NCI-H526 treated with DMSO at 0.1 percent for 48 hours (cell line): ENCODE measurements at places on chromosomes 3 and 15.

- no peak for DNase-seq
These were observed 48.2 kb downstream of the RASGRF1 start for GRCh38 chr15:79042213-79042928.

DNA sequence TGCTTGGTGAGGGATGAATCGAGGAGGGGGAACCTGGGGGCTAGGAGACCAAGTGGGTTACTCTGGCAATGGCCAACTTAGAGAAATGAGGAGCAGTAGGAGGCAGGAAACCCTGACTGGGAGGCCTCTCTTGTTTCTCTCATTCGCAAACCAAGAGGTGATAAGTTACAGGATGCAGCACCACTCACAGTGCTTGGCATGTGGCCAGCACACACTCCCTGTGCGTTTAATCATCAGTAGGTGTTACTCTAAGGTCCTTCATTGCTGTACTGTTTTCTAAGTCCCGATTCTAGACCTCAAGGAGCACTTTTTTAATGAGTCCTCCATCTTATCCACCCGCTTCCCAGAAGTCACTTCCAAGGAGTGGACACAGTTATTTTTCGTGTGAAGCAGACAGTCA is 314.1 kb upstream of the TRIM42 start:
- DNase-seq, result no peak

GRCh38 chr15:61038387-61038786 is 190.7 kb downstream of the RORA start:
- DNase-seq, result no peak

DNA sequence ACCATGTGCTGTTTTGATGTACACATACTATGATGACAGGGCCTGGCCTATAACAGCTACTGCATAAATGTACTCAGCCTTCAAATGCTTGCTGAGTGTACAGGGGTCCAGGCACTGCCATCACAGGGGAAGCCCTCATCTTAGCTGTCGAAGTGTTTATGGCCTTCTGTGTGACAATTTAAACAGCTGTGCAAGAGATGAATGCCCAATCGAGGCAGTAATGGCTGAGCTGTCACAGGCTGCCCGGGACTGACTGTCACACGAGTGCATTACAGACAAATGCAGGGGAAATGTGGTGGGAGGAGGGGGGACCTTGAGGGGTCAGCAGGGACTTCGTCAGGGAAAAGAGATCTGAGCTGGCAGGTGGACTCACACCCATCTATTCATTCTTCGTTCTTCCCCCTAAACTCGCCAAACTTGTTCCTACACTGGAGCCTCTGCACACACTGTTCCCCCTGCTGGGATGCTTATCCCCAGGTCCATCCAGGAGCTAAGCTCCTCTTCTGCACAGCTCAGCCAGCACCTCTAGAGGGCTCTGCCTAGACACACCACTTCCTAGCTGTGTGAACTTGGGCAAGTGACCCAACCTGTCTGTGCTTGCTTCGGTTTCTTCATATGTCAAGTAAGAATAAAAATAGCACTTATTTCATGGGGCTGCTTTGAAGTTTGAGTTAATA is 156.2 kb upstream of the IQSEC1 start:
- DNase-seq, result no peak

GRCh38 chr3:56061279-56061626 is 407.0 kb downstream of the ERC2 start:
- no peak for DNase-seq

- no peak for DNase-seq
These were observed 1.6 kb downstream of the NECTIN3 start for GRCh38 chr3:111073218-111073617.
